Testis (tissue), 5 donors: ENCODE measurements at places on chromosomes 4 and X. TPM values are rescaled to one million over a fixed set of nuclear protein-coding genes. Genes with fewer than 3 reads are reported as not detected.

GRCh38 chr4:73520821-73521220 is 39.3 kb downstream of the AFM start:
- no peak for DNase-seq

The ADGRG4 gene
- 0.28 TPM for polyA plus RNA-seq

DNA sequence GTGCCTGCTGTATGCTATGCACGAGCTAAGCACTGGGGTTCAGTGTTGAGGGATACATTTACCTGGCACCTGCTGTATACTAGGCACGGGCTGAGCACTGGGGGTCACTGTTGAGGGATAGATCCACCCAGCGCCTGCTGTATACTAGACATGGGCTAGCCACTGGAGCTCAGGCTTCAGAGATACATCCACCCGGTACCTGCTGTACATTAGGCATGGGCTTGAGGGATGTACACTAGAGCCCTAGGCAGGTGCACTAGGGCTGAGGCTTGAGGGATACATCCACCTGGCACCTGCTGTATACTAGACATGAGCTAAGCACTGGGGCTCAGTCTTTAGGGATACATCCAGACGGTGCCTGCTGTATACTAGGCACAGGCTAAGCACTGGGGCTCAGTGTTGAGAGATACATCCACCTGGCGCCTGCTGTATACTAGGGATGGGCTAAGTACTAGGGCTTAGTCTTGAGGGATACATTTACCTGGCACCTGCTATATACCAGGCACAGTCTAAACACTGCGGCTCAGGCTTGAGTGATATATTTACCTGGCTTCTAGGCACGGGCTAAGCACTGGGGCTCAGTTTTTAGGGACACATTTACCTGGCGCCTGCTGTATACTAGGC is 92.7 kb downstream of the ADRA2C start:
- DNase-seq = no peak

GRCh38 chr4:122481766-122482405 is 25.4 kb upstream of the IL2 start:
- DNase-seq = no peak

The UGT2B11 gene
- not detected for polyA plus RNA-seq

The SSX4 gene
- polyA plus RNA-seq = 5.3 TPM

DNA sequence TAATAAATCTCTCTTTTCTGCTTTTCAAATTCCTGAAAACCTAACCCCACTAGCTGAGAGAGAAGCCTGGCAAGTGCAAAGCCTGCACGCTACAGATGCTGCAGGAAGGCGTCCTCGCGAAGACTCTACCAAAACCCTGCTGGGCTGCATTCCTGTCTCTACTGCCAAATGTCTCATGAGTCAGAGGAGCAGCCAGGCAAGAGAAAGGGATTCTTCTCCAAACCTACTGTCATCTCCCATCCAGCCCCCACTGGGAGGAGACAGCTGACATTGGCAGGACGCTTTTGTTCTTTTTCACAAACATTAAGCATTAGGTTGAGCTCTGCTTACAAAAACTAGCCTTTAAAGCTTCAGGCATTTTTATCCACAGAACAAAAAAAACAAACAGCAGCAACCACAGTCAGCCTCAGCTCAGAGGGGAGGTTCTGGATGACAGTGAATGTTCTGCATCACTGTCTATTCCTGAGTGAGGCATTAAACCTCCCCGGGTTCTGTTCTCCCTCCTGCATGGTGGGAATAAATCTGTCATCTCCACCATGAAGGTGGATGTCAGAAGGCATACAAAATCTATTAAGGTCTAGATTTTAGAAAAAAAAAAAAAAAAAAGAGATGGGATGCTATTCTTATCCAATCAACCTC is 18.0 kb downstream of the CRMP1 start:
- no peak for DNase-seq

DNA sequence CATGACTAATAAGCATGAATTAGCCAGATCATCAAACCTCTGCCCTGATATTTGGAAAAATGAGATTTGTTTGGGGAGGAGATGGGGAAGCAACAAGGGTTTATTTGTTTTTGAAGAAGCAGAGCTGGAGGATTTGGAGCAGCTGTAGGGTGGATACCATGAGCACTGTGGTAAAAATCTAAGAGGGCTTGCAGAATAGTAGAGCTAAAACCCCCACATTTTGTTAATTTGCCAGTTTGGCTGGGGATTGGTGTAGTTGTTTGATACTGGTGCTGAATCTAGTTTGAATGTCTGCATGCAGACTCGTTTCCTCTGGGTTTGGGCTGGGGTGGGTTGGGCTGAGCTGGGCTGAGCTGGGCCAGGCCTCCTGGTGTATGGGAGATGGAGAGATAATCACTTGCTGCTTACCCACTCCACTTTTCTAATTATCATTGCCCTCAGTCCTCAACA is 43.7 kb downstream of the SMAD1 start:
- DNase-seq = no peak

The NALF2 gene
- 2.3 TPM for polyA plus RNA-seq

The RAB41 gene
- polyA plus RNA-seq = 5.1 TPM

The CSAG3 gene
- 6.0 TPM for polyA plus RNA-seq

DNA sequence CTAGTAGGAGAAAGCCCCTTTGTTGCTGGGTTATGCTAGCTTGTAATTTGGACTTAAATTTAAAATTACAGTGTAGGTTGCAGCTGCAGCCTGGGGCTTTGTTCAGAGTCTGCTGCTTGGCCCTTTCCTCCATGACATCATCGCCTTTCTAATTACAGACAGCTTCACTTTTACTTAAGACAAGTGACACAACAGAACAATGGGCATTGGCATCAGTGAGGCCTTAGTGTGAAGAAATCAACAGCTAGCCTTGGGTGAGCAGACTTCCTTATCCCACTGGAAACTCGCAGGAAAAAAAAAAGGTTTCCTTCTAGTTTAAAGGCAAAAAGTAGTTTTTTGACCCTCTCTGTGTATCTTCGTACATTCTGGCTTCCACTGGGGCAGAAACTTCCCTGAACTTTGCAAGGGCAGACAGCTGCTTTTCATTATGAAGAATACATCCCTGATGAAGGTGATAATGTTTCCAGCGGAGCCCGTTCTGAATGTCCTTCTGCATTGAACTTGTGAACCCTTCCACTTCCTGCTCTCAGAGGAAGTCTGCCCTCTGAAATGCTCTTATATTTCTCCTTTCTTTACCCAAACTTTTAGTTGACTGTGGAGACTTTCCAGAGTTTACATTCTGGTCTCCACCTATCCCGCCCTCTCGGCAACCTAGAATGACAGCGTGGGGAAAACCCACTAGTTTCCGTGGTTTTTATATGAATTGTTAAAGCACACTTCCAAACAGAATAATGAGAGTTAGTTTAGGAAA is 123.2 kb upstream of the FAM9C start:
- DNase-seq = no peak

The NEXMIF gene
- polyA plus RNA-seq = 0.47 TPM

DNA sequence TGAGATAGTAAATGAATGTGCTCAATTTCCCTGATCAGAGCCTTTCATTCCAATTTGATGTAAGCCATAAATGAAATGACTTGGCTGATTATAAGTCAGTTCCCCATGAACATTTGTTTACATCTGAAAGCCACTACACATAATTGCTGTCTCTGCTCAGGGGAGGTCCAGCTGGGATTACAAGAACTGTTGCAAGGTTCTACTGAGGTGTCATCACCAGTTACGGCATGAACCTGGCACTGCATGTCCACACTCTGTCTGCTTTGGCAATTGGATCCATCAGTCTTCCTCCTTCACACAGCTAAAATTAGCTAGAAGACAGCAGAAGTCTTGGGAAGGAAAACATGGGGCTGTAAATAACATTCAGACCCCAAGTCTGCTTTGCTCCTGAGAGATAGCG is 12.8 kb upstream of the MBNL3 start:
- DNase-seq = no peak

DNA sequence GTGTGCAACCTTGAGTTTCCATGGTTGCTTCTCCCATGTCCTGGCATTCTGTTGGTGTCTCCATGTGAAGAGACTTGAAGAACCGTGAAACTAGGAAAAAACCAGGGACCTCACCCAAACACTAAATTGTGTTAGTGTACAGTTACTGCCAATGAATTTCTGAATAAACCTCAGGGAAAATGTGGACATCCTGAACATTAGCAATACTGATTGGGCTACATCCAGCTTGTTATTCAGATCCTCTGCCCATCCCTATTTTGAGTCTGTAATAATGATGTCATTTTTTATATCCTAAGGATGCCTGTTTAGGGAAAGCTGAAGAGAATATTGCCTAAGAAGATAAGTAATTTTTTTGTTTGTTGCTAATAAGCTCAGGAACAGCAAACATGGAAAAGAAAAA is 262.7 kb downstream of the TMA16 start:
- no peak for DNase-seq

The PNPLA4 gene
- 16.6 TPM for polyA plus RNA-seq

DNA sequence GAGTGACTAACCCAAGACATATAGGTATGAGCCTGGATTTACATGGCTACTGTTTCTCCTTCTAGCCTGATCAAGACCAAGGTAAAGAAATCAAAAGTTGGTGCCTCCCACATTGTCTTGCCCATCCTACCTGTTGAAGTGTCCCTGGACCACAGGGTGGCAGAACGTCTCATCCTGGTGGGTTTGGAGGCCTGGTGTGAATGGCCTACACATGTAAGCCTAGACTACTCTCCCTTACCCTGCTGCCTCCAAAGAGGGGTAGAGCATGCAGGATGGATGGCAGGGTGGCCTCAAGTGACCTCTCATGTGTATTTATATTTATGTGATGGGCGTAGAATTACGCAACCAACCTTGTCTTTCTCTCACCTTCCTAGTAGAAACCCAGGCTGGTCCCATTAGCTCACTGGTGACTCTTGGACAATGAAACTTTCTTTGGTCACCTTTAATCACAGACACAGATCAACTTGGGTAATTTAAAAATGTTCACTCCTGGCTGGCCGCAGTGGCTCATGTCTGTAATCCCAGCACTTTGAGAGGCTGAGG is 73.3 kb upstream of the SOD3 start:
- DNase-seq = no peak

The GPC3 gene
- 12.9 TPM for polyA plus RNA-seq

The PCDH19 gene
- 1.9 TPM for polyA plus RNA-seq
